CD8-positive, alpha-beta T cell (primary cell): ENCODE measurements at places on chromosomes 12 and 14.
A peak's percentile ranks its signal among the peaks of the same experiment; 100 is the strongest.

- DNase-seq, result no peak
Measured at GRCh38 chr14:72889366-72889765, 4.5 kb downstream of the DPF3 start.

- DNase-seq, result no peak
Measured at GRCh38 chr12:96034621-96035282, 635 bp downstream of the LTA4H start.

DNA sequence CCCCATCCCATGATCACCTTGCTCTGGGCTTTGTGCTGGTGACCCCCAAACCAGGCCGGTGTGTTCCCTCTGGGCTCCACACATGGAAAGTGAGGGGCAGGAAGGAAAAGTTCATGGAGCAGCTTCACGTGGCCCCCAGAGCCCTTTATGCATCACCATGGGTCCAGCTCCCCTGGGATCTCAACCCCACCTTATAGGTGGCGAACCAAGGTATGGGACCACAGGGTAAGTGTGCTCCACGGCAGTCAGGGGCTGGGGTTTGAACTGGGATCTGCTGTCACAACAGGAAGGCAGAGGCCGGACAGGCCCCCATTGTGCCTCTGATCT lies 7.4 kb upstream of the BEGAIN start:
- no peak for DNase-seq

DNA sequence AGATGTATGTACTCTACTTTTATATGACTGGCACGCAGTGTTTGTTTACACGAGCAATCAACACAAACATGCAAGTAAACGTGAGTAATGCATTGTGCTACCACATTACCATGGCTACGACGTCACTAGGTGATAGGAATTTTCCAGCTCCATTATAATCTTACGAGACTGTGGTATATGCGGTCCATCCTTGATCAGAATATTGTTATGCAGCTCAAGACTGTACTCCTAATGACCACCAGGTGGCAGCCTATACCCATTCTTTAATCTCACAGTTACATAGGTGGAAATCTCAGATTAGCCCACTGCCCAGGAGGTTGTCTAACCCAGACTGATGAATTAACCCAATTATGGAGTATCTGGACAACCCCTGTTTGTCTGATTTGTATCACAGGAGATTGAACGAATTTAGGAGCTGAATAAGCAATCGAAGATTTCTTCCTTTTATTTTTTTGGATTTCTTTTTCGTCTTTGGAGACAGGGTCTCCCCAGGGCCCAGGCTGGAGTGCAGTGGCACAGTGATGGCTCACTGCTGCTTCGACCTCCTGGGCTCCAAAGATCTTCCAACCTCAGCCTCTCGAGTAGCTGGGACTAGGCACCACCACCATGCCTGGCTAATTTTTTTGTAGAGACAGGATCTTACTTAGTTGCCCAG lies 8.7 kb upstream of the TESPA1 start:
- peak; percentile 74 for DNase-seq

GRCh38 chr14:63051992-63052391 lies 6.7 kb upstream of the KCNH5 start:
- no peak for DNase-seq

DNA sequence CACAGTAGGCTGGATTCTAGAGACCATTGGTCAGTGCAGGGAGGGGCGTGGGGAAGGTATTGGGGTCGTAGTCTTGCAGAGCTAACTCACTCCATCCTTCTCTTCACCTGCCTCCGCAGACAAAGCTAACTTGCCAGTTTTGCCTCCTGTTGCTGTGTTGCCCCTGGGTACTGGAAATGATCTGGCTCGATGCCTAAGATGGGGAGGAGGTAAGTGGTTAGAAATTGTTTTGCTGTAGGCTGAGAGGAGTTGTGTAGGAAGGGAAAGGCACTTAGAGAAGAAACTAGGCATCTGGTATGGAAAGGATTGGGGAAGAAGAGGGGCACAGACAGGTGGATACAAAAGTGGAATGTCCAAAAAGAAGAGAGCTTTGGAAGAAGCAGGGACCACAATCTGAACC lies 11.1 kb downstream of the DGKA start:
- DNase-seq, result no peak

- no peak for DNase-seq
Measured at GRCh38 chr12:46855760-46856159, 30.0 kb upstream of the SLC38A4 start.

- no peak for DNase-seq
Measured at GRCh38 chr12:111447571-111448265, 42.0 kb downstream of the SH2B3 start.

- DNase-seq, result no peak
Measured at GRCh38 chr12:6424866-6425265, 19.9 kb upstream of the CD27 start.

- DNase-seq, result no peak
Measured at GRCh38 chr14:39406560-39406959, 25.7 kb downstream of the FBXO33 start.

DNA sequence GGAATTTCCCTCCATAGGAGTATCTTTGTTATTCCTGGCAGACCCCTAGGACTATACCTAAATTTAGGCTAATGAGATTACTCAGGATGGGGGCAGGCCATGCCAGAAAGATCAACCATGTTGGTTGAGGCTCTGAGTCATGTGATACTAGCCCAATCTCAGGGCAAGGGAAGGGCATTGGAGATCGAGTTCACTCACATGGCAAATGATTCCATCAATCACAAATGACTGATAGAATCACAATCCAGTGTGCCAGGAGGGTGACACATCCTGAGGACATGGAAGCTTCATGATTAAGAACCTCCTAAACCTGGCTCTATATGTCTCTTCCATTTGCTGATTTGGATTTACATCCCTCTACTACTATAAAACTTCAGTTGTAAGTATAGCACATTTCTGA lies 182.3 kb downstream of the NTF3 start:
- DNase-seq, result no peak

DNA sequence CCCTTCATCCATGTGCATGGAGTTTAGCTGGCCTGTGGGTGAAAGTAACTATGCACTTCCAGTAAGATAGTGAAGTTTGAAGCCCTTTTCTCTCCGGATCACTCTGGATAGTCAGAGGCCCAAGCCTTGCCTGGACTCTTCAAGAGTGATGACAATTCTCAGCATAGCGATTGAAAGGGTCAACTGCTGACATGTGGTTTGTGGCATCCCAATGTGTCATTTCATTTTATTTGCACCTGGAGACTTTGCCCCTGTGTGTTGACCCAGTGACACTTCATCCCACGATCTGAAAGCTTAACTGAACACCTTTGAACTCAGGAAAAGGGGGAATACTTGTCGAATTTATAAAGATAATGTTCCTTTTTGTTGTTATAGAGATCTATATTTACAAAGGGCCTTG lies 711.9 kb upstream of the TMEM132C start:
- DNase-seq, result no peak

GRCh38 chr12:130868412-130868811 lies 3.5 kb upstream of the RAN start:
- DNase-seq, result peak; percentile 44

DNA sequence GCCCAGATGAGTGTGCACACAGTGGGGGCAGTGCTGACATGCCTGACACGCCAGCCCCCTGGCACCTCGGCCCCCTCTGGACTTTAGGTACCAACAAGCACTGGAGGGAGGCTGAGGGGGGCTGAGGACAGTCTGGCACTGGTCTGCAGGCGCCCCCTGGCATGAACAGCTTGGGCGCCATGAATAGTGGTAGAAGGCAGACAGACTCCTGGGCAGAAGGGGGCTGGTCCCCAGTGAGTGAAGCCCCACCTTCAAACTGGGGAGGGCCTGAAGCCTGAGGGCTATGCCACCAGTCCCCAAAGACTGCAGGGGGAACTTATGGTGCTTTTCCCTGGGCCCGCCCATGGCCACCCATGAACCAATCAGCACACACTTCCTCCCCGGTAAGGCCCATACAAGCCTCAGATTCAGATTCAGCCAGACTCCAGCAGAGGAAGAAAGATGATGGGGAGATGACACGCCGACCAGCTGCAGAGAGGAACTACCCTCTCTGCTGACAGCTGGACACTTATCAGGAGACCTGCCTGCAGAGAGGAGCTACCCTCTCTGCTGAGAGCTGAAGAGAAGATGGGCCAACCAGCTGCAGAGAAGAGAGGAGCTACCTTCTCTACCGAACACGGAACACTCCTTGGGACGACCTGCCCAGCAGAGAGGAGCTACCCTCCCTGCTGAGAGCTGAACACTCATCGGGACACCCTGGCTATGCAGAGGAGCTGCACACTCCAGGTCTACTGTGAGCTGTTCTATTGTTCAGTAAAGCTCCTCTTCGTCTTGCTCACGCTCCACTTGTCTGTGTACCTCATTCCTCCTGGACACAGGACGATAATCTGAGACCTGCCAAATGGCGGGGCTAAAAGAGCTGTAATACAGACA lies 324.5 kb downstream of the PCNX1 start:
- no peak for DNase-seq

DNA sequence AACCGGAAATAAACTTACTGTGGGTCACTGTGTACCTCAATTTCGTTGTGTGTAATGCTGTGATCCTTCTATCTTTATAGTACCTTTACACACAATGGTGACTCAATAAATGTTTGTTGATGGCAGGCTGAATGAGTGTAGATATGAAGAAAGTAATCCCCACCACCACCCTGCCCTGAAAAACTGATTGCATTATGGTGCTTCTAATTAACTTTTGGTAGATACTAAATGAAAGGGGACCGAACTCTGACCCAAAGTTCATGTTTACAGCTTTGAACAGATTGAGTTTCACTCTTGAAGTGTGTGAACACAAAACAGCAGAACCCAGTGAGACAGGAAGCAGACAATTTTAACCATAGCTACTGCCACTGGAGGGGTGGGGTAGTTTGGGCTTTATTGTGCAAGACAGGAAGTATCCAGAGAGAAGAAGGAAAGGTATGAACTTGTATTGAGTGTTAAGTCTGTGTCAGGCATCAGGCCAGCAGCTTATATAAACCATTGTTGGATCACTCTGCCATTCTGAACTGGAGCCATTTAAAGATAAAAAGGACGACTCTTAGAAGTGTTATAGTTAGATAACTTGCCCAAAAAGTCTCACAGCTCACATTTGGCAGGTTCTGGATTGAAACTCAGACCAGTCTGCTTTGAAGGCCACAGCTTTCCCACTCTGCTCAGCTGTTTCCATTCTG lies 197.0 kb upstream of the AMIGO2 start:
- DNase-seq, result peak; percentile 42

DNA sequence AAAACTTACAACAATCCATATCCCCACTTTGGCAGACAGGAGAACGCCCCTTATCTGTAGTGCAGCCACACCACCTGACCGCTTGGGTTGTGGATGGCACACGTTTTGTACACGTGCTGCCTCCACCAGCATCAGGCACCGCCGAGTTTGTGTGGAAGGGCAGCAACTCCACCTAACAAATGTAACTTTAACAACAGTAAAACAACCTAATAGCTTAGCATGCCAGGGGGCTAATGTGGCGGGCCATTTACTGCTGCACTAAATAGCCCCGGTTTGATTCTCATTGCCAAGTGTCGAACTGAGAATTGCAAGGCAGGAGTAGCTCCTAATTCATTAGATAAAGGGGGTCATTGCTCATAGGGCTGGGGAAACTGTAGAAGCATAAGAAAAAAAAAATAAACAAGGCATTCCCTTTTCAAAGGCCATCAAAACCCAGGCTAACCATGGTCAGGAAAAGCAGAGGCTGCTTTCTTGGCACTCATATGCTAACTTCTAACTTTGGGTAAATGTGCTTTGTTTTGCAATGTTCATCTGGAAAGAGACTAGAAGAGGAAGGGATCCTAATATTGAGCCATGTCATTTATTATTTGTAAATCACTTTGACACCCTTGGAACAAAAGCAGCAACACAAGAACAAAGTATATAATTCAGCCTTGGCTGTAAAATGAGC lies 279.7 kb upstream of the SOX5 start:
- DNase-seq, result no peak

DNA sequence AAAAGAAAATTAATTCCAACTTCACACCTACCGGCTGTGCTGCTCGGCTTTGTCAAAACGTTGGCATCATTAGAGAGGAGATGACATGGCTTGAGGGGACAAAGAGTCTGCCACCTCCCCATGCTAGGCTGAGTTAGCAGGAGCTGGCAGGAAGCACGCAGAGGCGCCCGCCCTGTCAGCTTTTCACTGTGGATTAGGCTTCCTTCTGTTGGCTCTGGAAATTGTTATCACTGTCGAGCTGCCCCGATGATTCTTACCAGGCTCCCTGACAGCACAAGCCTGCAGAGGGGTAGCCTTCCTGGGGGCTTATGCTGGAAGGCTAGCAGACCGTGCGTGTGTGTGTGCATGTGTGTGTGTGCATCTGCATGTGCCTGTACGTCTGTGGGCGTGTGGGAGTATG lies 490.9 kb upstream of the TBX3 start:
- DNase-seq, result no peak

DNA sequence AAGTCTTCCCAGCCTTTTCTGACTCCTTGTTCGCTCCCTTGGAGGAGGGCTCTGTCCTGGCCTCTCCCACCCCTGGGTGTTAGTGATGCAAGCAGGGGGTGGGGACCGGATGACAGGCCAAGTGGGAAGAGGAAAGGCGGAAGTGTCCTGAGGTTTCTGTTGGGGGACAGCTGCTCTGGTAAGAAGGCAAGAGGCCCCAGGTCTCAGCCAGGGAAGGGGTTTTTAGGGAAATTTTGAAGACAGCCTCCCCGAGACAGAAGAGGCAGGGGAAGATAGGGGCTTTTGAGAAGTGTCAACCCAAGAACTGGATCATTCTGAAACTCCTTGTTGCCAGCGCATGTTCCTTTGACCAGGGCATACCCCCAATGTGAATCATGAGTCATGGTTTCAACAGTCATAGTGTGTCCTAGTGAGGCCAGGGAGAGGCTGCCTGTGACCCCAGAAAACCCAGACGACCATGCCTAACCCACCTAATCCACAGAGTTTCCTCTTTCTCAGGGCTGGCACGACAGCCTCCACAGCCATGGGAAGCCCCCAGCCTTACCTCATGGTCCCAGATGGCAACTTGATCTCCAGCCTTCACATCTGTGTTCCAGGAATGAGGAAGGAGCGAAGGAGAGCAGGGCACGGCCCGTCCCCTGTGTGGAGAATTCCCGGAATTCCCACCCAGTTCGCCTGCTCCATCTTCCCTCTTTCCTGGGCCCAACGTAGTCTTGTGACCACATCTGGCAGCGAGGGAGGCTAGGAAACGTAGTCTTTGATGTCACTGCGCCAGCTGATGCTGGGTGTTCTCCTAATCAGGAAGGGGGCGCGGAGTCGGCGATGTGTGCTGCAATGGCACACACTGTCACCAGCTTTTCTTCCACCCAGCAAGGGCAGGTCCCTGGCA lies 4.9 kb upstream of the GPR132 start:
- peak; percentile 74 for DNase-seq

DNA sequence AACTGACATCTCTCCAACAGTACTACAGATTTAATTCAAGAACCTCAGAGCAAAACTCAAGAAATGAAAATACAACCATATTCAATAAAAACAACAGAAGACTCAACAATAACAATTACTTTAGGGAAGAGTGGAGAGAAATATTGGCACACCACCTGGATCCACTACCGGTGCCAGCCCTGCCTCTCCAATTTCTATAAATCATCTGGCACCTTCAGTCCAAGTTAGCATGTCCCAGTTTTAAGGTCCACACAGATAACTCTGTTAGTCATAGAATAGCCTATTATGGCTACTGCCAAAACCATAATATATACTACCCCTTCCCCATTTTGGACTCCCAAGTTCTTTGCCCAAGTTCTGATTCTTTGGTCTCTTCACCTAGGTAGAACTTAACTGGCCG lies 69.9 kb upstream of the PSMA6 start:
- no peak for DNase-seq

- DNase-seq, result no peak
Measured at GRCh38 chr12:69046920-69047319, 113.9 kb upstream of the CPM start.
